ENCODE measurements at places on chromosomes 16 and 17. TPM values are rescaled to one million over a fixed set of nuclear protein-coding genes. Genes with fewer than 3 reads are reported as not detected.

The SEPTIN12 gene
- total RNA-seq = not detected

The HAS3 gene
- 4.3 TPM for total RNA-seq

The CSF3 gene
- total RNA-seq = not detected

The CD7 gene
- total RNA-seq = 1.4 TPM

The NPTX1 gene
- total RNA-seq = 0.99 TPM

The NSRP1 gene
- 12.7 TPM for total RNA-seq

The PRKCB gene
- total RNA-seq = 10.4 TPM

The ST6GALNAC1 gene
- total RNA-seq = 0.12 TPM

The TPSB2 gene
- 0.47 TPM for total RNA-seq

The TNRC6C gene
- total RNA-seq = 25.2 TPM

The PRSS8 gene
- 30.2 TPM for total RNA-seq

The TMEM114 gene
- total RNA-seq = not detected

The ZPBP2 gene
- not detected for total RNA-seq

The ABCA10 gene
- 9.3 TPM for total RNA-seq

The NPIPB5 gene
- total RNA-seq = 156 TPM

The TBC1D3I gene
- total RNA-seq = 1.5 TPM

The UMOD gene
- total RNA-seq = 637 TPM

The MIEF2 gene
- total RNA-seq = 29.6 TPM

The KCNG4 gene
- total RNA-seq = not detected

The PPP1R1B gene
- total RNA-seq = 6.1 TPM

The CRHR1 gene
- total RNA-seq = 0.23 TPM

The WFIKKN1 gene
- total RNA-seq = 1.8 TPM

Measured in metanephros (tissue), 2 donors.